ENCODE measurements at places on chromosomes 1 and 21. TPM values are rescaled to one million over a fixed set of nuclear protein-coding genes. Genes with fewer than 3 reads are reported as not detected.
A peak's percentile ranks its signal among the peaks of the same experiment; 100 is the strongest.

GRCh38 chr1:87204441-87204840 is 124.2 kb upstream of the LMO4 start:
- no peaks in the 10 kb centered on the region for H3K36me3 ChIP-seq
- H3K4me3 ChIP-seq: no peak overlapping the region
- H3K27me3 ChIP-seq: no peaks in the 10 kb centered on the region
- DNase-seq: no peak

- no peaks in the 10 kb centered on the region for H3K27me3 ChIP-seq
- no peak overlapping the region for H3K4me3 ChIP-seq
- no peaks in the 10 kb centered on the region for H3K4me1 ChIP-seq
- H3K27ac ChIP-seq: no peak overlapping the region
Observed at GRCh38 chr21:26554365-26554764, 18.7 kb downstream of the CYYR1 start.

DNA sequence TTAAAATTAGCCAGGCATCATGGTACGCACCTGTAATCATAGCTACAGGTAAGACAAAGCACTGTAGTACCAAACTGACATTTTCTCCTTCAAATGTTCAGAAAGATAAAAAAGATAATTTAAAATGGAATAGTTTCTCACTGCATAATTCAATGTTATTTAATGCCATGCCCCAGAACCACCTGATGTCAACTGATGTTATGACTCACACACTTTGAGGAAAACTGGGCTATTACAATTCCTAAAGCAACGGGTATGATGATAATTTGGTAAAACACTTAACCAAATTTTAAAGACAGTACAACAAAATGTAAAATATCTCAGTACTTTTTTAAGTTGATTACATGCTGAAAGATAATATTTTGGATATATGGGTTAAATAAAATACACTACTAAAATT is 22.9 kb upstream of the PLEKHO1 start:
- H3K4me3 ChIP-seq: no peak overlapping the region
- no peak for DNase-seq
- no peaks in the 10 kb centered on the region for H3K4me1 ChIP-seq
- H3K27me3 ChIP-seq: no peaks in the 10 kb centered on the region

Gene DMRTA2
- total RNA-seq: 0.46 TPM

DNA sequence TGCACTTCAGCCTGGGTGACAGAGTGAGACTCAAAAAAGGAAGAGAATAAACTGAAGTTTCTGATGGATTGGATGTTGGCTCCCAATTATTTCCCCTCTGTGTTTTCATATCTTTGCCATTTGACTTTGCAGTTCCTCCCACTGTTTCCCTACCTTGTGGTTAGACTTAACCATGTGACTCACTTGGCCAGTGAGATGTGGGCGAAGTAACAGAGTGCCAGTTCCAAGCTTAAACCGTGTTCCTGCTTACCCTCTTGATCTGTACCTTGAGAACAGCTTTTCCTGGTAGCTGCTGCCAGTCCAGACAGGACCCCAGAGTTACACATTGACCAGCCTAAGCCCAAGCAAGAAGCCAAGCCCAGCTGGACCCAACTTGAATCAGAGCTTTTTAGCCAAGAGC is 323.4 kb downstream of the LTN1 start:
- H3K4me1 ChIP-seq: no peaks in the 10 kb centered on the region
- no peaks in the 10 kb centered on the region for H3K27me3 ChIP-seq
- H3K27ac ChIP-seq: no peak overlapping the region
- no peaks in the 10 kb centered on the region for H3K36me3 ChIP-seq
- DNase-seq: no peak

DNA sequence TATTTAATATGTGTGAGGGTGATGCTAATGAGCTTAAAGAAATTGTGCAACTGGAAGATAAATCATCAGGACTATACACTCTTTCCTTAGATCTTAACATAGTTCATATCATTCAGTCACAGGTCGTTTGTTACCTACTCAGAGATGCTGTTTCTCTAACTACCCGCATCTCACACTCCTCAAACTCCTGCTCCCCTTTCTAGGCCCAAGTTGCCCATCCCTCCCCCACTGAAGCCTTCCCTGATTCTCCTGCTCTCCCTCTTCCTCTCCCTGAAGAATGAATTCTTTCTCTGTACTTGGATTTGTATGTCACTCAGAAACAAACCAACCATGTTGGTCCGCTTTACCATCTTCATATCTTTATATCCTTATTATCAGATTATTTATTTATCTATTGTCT is 9.1 kb downstream of the SH3GLB1 start:
- no peak overlapping the region for H3K27ac ChIP-seq
- H3K36me3 ChIP-seq: no peaks in the 10 kb centered on the region
- H3K27me3 ChIP-seq: no peaks in the 10 kb centered on the region
- no peak for DNase-seq
- no peaks in the 10 kb centered on the region for H3K4me1 ChIP-seq

DNA sequence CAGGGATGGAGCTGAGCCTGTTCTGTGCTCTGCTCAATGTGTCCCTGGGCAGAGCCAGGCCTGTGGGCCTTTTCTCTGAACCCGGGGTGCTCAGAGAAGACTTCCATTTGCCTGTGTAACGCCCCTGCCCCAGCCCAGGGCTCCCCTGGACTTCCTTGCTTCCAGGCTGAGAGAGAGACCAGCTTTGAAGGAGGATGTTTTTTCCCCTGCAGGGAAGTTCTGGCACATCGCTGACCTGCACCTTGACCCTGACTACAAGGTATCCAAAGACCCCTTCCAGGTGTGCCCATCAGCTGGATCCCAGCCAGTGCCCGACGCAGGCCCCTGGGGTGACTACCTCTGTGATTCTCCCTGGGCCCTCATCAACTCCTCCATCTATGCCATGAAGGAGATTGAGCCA is 10.2 kb downstream of the SMPDL3B start:
- H3K27ac ChIP-seq: no peak overlapping the region
- H3K4me1 ChIP-seq: peaks cover 5% of the 10 kb centered on the region
- no peaks in the 10 kb centered on the region for H3K36me3 ChIP-seq
- DNase-seq: no peak

Gene NTRK1
- total RNA-seq: not detected

DNA sequence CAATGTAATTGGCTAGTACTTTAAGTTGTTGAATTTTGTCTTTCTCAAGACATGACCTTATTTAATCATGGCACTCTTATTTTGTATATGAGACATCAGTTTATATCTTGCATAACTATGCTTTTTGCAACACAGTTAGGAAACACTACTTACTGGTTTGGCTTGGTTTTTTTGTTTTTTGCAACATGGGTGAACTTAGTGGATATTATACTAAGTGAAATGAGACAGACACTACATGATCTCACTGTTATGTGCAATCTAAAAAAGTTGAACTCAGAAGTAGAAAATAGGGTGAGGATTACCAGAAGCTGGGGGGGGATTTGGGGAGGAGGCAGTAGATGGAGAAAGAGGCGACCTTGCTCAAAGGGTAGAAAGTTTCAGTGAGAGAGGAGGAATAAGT is 132.1 kb downstream of the PLA2G4A start:
- H3K27me3 ChIP-seq: no peaks in the 10 kb centered on the region
- DNase-seq: no peak
- no peaks in the 10 kb centered on the region for H3K4me1 ChIP-seq

DNA sequence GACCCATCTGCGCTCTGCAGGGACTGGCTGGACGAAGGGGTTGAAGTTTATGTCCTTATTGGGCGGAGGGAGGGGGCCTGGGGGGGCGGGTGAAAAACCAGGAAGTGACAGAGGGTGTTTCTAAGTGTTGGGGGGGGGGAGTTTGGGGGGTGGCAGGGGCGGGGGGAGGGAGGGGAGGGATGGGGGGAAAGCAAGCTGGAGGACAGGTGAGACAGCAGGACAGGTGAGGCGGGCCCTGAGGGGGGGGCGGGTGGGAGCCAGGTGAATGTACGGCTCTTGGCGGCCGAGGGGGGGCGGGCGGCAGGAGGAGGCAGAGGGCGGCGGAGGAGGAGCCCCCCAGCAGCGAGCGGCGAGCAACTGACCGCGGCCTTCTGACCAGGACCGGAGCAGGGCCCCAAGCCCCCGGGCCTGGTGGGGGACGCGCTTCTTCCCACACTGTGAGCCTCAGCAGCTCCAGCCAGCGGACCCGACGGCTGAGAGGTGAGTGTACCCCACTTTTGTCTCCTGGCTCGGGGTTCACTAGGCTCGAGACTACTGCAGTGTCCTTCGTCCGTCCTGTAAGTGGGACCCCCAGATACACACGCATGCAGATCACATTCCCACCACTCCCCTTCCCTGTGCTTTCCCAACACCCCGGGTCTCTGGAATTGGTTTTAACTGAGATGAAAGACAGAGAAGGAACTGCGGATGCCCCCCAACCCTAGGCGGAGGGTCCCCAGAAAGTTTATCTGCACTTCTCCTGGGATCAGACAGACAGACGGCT is at the start of gene ZBTB7B:
Gene ZBTB7B, plus strand, starts transcription at position 339 of the 763 bp plus-strand sequence. CDS start 11,859 bp downstream, outside the sequence.
- peak; percentile 59 for DNase-seq
- peaks cover 20% of the 10 kb centered on the region for H3K4me1 ChIP-seq
- H3K36me3 ChIP-seq: no peaks in the 10 kb centered on the region
- H3K27ac ChIP-seq: no peak within 1 kb of the TSS
- H3K4me3 ChIP-seq: peak within 1 kb of the TSS; percentile 72

Gene MPZ
- total RNA-seq: 2.0 TPM

DNA sequence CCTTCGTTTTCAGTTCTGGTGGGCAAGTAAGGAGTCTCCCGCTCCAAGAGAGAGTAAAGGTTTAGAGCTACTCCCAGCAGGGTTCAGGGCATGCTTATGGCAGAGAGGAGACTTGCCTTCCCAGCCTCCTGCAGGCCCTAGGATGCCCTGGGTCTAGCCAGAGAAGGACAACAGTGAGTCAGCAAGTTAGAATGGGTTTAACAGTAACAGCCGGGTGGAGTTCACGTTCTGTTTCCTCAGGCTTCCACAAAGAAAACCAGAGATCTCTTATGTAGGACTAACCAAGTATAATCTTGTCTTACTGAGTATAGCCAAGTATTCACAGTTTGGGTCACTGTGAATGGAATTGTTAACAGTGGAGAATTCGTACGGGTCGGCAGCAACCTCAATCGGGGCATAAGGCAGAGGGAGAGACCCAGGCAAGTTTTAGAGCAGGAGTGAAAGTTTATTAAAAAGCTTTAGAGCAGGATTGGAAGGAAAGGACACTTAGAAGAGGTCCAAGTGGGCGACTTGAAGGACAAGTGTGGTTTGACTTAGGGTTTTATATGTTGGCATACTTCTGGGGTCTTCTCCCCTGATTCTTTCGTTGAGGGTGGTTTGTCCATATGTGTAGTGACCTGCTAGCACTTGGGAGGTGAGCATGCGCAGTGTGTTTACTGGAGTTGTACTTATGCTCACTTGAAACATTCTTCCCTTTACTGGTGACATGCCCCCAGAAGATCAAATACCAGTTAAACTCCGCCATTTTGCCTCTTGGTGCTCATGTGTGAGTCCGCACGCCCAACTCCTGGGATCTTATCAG is 4.5 kb downstream of the OVAAL start:
- DNase-seq: no peak
- peaks cover 16% of the 10 kb centered on the region for H3K4me1 ChIP-seq
- no peak overlapping the region for H3K27ac ChIP-seq
- no peaks in the 10 kb centered on the region for H3K27me3 ChIP-seq
- H3K36me3 ChIP-seq: no peaks in the 10 kb centered on the region
- no peak overlapping the region for H3K4me3 ChIP-seq

DNA sequence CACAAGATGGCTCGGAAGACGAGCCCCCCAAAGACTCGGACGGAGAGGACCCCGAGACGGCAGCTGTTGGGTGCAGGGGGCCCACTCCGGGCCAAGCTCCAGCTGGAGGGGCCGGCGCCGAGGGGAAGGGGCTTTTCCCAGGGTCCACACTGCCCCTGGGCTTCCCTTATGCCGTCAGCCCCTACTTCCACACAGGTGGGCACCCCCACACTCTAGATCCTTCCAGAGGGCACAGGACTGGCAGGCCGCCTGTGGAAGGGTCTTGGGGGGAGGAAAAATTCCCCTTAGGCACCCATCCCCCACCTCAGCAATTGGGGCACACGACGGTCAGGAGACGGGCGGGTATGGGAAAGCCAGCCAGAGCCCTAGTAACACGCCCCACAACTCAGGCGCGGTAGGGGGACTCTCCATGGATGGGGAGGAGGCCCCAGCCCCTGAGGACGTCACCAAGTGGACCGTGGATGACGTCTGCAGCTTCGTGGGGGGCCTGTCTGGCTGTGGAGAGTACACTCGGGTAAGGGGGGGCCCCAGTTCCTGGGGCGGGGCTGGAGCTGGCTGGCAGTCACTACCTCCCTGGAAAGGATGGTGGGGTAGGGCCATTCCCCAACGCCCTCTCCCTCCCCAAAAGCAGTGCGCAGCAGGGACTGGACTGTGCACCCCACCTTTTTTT is 16.1 kb downstream of the NOC2L start:
- peaks cover 19% of the 10 kb centered on the region for H3K4me1 ChIP-seq
- H3K36me3 ChIP-seq: no peaks in the 10 kb centered on the region
- H3K4me3 ChIP-seq: peak overlapping the region; percentile 46
- DNase-seq: no peak

DNA sequence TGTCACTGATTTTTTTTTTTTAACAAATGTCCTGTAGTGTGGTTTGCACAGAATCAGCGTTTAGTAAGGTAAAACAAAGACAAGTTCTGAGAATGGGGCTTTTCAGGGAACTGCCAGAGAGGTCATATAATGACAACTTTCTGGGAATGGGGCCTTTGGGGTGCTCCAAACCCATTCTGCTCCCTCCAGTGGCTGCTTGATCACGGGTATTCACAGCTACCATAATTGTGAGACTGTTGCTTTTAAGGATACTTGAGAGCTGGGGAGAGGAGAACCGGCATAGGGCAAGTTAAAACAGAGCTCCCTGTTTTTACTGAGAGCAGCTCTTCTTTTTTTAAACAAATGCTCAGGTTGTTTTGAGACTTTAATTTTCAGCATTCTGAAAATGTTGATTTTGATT is 48.2 kb downstream of the CYP2J2 start:
- H3K4me3 ChIP-seq: no peak overlapping the region
- H3K27ac ChIP-seq: no peak overlapping the region
- no peaks in the 10 kb centered on the region for H3K27me3 ChIP-seq
- no peaks in the 10 kb centered on the region for H3K4me1 ChIP-seq
- no peak for DNase-seq

GRCh38 chr1:163768576-163768975 is 446.8 kb downstream of the NUF2 start:
- no peaks in the 10 kb centered on the region for H3K4me1 ChIP-seq
- H3K36me3 ChIP-seq: no peaks in the 10 kb centered on the region
- H3K27ac ChIP-seq: no peak overlapping the region
- no peaks in the 10 kb centered on the region for H3K27me3 ChIP-seq
- no peak for DNase-seq
- no peak overlapping the region for H3K4me3 ChIP-seq

- H3K27me3 ChIP-seq: no peaks in the 10 kb centered on the region
- peaks cover 28% of the 10 kb centered on the region for H3K36me3 ChIP-seq
- H3K27ac ChIP-seq: peak overlapping the region; percentile 2
- peak; percentile 52 for DNase-seq
- H3K4me3 ChIP-seq: no peak overlapping the region
Observed at GRCh38 chr1:88800382-88801051, 90.8 kb downstream of the GTF2B start.

- peaks cover 13% of the 10 kb centered on the region for H3K4me1 ChIP-seq
- H3K4me3 ChIP-seq: no peak overlapping the region
- no peaks in the 10 kb centered on the region for H3K27me3 ChIP-seq
- no peaks in the 10 kb centered on the region for H3K36me3 ChIP-seq
- no peak overlapping the region for H3K27ac ChIP-seq
Observed at GRCh38 chr1:230754796-230755195, 7.6 kb downstream of the CAPN9 start.

Gene SLC16A4
- total RNA-seq: 0.56 TPM

GRCh38 chr1:186605762-186606350 is 74.4 kb downstream of the PTGS2 start:
- peak; percentile 81 for DNase-seq
- no peaks in the 10 kb centered on the region for H3K27me3 ChIP-seq
- no peak overlapping the region for H3K27ac ChIP-seq
- no peaks in the 10 kb centered on the region for H3K36me3 ChIP-seq
- H3K4me3 ChIP-seq: no peak overlapping the region

GRCh38 chr1:84885469-84885868 is 7.5 kb downstream of the LPAR3 start:
- H3K27ac ChIP-seq: no peak overlapping the region
- H3K27me3 ChIP-seq: peaks cover under 1% of the 10 kb centered on the region
- DNase-seq: no peak
- no peak overlapping the region for H3K4me3 ChIP-seq
- no peaks in the 10 kb centered on the region for H3K36me3 ChIP-seq

Gene LCE6A
- total RNA-seq: not detected

Measured in neural progenitor cell (in vitro differentiated cells).